Activated T-helper 2 cell treated with anti-CD3 and anti-CD28 coated beads, Interferon-gamma antibody, Interleukin-2, Interleukin-4, amounts not matched to agents 10 μg/mL and 5 μg/mL and 100 μg/mL, durations not matched to agents 14 hours and 24 hours and 36 hours (primary cell): ENCODE measurements at places on chromosomes 1 and 21. TPM values are rescaled to one million over a fixed set of nuclear protein-coding genes. Genes with fewer than 3 reads are reported as not detected.

Gene MIER1
- total RNA-seq: 44.5 and 45.1 TPM in 2 replicates

Gene TMEM51
- 0.11 and 0.16 TPM in 2 replicates for total RNA-seq

DNA sequence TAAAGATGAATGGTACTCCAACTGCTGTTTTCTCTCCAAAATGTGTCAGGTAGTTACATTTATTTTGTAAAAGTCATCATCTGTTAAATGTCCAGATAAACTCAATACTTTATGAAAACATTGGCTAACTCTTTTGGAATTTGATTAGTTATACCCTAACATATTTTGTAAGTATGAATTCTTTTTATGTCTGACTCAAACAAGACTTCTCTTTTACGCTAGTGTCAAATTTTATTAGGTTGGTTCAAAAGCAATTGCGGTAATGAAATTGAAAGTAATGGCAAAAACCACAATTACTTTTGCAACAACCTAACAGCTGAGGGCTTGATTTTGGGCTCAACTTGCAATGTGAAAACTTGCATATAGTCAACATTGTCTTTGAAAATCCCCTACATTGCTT, 41.0 kb upstream of the USP25 start:
- H3K36me3 ChIP-seq: no peaks in the 10 kb centered on the region
- no peak overlapping the region for H3K4me3 ChIP-seq
- no peak for DNase-seq
- no peaks in the 10 kb centered on the region for H3K27me3 ChIP-seq
- H3K4me1 ChIP-seq: no peaks in the 10 kb centered on the region

- H3K27ac ChIP-seq: peak overlapping the region; percentile 42
- H3K27me3 ChIP-seq: no peaks in the 10 kb centered on the region
- DNase-seq: no peak
- no peak overlapping the region for H3K4me3 ChIP-seq
- H3K36me3 ChIP-seq: peaks cover 38% of the 10 kb centered on the region
Measured at GRCh38 chr1:32311709-32312393, 20.0 kb downstream of the HDAC1 start.

DNA sequence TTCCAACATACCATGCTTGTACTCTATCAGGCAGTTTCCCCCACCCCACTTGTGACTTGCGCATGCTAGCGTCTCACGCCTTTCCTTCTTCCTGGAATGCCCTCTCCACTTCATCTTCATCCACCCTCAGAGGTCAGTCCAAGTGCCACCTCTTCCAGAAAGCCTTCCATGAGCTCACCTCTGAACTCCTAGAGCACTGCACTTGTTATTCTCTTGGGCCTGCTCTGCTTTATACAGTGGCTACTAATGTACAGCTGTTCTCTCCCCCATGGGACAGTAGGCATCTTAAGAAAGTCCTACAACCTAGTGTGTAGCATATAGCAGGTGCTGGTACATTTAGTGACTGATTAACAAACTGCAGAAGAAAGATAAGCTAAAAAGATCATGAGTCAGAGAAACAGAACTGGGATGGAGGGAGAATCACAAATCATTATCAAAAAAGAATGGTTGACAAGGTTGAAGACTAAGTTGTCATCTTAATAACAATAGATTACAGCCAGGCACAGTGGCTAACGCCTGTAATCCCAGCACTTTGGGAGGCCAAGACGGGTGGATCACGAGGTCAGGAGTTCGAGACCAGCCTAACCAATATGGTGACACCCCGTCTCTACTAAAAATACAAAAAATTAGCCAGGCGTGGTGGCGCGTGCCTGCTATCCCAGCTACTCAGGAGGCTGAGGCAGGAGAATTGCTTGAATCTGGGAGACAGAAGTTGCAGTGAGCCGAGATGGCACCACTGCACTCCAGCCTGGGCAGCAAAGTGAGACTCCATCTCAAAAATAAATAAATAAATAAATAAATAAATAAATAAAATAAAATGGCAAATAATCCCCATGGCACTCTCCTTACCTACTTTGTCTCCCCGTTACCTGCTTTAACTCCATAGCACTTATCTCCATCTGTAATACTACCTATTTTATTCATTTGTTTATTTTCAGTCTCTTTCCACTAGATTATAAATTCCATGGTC, 16.3 kb upstream of the TSPAN1 start:
- H3K4me3 ChIP-seq: no peak overlapping the region
- H3K27me3 ChIP-seq: no peaks in the 10 kb centered on the region
- H3K4me1 ChIP-seq: no peaks in the 10 kb centered on the region
- no peaks in the 10 kb centered on the region for H3K36me3 ChIP-seq
- no peak for DNase-seq

GRCh38 chr1:17250601-17251000, 1.7 kb downstream of the PADI3 start:
- H3K27ac ChIP-seq: no peak overlapping the region
- H3K4me3 ChIP-seq: no peak overlapping the region
- no peaks in the 10 kb centered on the region for H3K27me3 ChIP-seq
- no peaks in the 10 kb centered on the region for H3K4me1 ChIP-seq
- no peaks in the 10 kb centered on the region for H3K36me3 ChIP-seq

- no peak overlapping the region for H3K4me3 ChIP-seq
- H3K36me3 ChIP-seq: no peaks in the 10 kb centered on the region
- no peak overlapping the region for H3K27ac ChIP-seq
- no peaks in the 10 kb centered on the region for H3K27me3 ChIP-seq
Measured at GRCh38 chr21:16535102-16535422, 805.3 kb downstream of the USP25 start.

DNA sequence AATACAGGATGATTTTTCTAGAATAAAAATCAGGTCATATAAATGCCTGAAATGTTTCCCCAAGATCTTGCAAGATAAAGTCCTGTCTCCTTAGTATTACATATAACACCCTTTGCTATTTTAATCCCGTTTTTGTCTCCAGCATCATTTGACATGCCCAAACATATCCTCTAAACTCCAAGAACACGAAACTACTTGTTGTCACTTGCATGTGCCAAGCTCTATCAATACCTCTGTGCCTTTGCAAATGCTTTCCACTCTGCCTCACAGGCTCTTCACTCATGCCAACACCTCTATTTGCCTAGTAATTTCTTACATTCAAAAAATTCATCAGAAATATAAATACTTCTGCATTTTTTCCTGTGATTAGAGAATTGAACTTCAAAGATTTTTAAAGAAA, 37.9 kb downstream of the LRRIQ3 start:
- no peak overlapping the region for H3K4me3 ChIP-seq
- no peaks in the 10 kb centered on the region for H3K4me1 ChIP-seq
- H3K36me3 ChIP-seq: no peaks in the 10 kb centered on the region
- H3K27me3 ChIP-seq: no peaks in the 10 kb centered on the region

DNA sequence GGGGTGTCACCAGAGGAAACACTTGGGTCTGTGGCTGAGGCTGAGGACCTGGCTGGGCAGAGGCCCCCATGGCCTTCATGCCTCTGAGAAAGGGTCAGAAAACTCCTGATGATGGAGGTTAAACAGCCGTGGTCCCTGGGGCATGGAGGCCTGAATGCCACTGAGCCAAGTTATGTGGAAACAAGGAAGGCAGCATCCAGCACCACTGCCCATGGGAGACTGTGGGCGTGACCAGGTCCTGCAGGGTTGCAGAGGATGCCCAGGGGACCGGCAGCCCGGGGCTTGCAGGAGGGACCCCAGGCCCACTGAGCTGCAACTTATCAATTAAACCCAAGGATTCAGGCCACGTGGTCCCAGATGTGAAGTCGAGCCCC, 18.9 kb upstream of the COL6A2 start:
- peak; percentile 2 for DNase-seq
- H3K27me3 ChIP-seq: peaks cover 8% of the 10 kb centered on the region
- H3K4me3 ChIP-seq: no peak overlapping the region
- H3K4me1 ChIP-seq: no peaks in the 10 kb centered on the region

DNA sequence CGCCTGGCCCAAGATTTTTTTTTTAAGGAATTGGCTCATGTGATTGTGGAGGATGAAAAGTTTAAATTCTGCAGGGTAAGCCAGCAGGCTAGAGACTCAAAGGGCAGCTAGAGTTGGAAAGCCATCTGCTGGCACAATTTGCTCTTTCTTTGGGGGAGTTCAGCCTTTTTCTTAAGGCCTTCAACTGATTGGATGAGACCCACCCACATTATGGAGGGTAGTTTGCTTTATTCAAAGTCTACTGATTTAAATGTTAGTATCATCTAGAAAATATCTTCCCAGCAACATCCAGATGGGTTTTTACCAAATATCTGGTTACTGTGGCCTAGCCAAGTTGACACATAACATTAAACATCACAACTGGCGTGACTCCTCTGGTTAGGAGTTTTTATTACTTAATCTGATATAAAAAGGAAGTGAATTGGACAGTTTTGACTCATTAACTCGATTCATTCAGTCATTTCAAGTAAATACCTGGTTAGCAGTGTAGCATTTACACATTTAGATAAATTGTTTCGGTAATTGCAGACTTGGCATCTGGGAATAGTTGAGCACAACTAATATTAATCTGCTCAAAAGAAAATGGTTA, 12.4 kb downstream of the HOOK1 start:
- H3K4me1 ChIP-seq: no peaks in the 10 kb centered on the region
- no peak for DNase-seq
- H3K4me3 ChIP-seq: no peak overlapping the region
- H3K36me3 ChIP-seq: no peaks in the 10 kb centered on the region
- no peaks in the 10 kb centered on the region for H3K27me3 ChIP-seq

DNA sequence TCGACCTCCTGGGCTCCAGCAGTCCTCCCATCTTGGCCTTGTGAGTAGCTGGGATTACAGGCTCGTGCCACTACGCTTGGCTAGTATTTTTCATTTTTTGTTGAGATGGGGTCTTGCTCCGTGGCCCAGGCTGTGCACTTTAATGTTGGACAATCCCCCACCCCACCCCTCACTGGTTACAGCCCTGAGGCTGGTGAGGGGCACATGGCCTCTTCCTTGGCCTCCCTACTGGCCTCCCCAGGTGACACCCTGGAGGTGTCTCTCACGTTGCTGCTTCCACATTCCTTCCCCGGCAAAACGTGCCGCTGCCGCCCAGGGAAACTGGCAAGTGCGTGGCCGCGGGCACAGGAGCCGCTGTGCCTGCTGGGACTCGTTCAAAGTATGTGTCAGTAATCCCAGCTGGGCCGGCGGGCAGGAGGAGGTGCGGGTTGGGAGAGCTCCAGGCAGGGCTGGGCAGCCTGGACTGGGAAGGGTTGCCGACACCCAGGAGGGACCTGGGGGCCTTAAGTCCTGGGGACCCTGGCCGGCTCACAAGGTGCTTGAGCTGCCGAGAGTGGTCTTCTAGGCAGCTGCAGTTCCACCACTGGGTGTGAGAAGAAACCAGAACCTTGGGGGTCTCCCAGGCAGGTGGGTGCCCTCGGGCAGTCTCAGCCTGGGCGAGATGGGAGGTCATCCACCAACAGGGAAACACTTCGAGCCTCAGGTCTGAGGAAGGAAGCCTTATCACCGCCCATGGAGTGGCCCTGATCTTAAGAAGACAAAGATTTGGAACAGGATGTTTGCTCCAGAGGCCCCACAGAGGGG, 6.5 kb downstream of the WNT3A start:
- H3K27me3 ChIP-seq: peaks cover 22% of the 10 kb centered on the region
- peaks cover 5% of the 10 kb centered on the region for H3K4me1 ChIP-seq
- H3K4me3 ChIP-seq: no peak overlapping the region
- no peak overlapping the region for H3K27ac ChIP-seq
- DNase-seq: no peak
- no peaks in the 10 kb centered on the region for H3K36me3 ChIP-seq

GRCh38 chr1:208150833-208151458, 93.2 kb downstream of the PLXNA2 start:
- H3K36me3 ChIP-seq: no peaks in the 10 kb centered on the region
- peaks cover 4% of the 10 kb centered on the region for H3K27me3 ChIP-seq
- no peak for DNase-seq
- no peaks in the 10 kb centered on the region for H3K4me1 ChIP-seq
- no peak overlapping the region for H3K4me3 ChIP-seq

DNA sequence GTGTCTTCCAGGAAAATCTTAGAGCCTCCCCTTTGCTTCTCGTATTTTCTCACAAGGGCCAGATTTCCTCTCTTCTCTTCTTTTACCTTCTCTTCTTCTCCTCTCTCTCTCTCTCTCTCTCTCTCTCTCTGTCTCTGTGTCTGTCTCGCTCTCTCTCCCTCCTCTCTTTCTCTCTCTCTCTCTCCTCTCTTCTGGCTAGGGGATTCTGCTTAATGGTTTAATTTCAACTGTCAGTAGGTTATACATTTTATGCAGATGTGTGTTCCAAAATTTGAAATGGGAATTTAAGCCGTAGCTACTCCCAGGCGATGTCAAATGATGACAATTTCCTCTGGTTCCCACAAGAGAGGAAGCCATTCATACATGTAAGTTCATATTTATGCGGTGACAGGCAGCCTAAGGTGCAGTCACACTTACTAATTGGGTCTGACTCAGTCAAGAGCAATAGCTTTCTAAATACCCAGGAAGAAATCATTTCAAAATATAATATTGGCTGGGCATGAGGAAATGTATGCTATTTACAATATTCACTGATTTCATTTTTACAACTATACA, 1.4 kb downstream of the DSCAM start:
- H3K27ac ChIP-seq: no peak overlapping the region
- no peak overlapping the region for H3K4me3 ChIP-seq
- H3K27me3 ChIP-seq: peaks cover 39% of the 10 kb centered on the region
- no peak for DNase-seq

DNA sequence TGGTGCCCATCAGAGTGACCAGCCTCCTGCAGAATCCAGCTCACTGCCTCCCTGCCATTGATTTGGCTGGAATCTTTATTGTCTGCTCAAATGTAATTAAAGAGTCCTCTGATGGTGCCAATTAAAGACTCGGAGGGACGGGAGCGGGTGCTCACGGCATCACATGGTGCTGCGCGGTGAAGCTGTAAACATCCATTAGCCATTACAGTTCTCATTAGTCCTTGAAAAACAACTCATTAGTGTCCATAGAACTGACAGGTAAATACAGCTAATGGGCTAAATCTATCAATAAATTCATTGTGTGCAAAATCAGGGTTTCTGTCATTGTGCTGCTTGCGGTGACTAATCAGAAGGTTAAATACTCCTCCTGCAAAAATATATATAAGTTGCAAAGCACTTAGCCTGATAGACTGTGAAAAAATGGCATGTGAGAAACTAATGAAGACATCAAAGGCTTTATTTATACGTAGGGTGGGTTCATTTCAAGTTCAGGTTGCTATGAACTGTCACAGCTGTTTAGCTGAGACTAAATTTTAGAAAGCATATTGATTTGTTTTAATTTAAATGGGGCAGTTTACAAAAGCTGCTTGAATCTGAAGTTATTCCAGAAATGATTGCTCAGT, 289.8 kb upstream of the POU3F1 start:
- H3K4me1 ChIP-seq: peaks cover 12% of the 10 kb centered on the region
- H3K4me3 ChIP-seq: no peak overlapping the region
- DNase-seq: no peak
- H3K36me3 ChIP-seq: no peaks in the 10 kb centered on the region
- peaks cover 8% of the 10 kb centered on the region for H3K27me3 ChIP-seq

GRCh38 chr1:22749919-22750684, 39.5 kb downstream of the EPHB2 start:
- DNase-seq: no peak
- H3K4me3 ChIP-seq: no peak overlapping the region
- no peaks in the 10 kb centered on the region for H3K36me3 ChIP-seq
- H3K27me3 ChIP-seq: no peaks in the 10 kb centered on the region
- H3K4me1 ChIP-seq: peaks cover 11% of the 10 kb centered on the region

- DNase-seq: no peak
- no peaks in the 10 kb centered on the region for H3K27me3 ChIP-seq
- H3K4me3 ChIP-seq: no peak overlapping the region
- no peak overlapping the region for H3K27ac ChIP-seq
Measured at GRCh38 chr1:180171691-180172090, 17.0 kb downstream of the QSOX1 start.
